G401 (cell line): ENCODE measurements at places on chromosomes 12 and 14. TPM values are rescaled to one million over a fixed set of nuclear protein-coding genes. Genes with fewer than 3 reads are reported as not detected.

DNA sequence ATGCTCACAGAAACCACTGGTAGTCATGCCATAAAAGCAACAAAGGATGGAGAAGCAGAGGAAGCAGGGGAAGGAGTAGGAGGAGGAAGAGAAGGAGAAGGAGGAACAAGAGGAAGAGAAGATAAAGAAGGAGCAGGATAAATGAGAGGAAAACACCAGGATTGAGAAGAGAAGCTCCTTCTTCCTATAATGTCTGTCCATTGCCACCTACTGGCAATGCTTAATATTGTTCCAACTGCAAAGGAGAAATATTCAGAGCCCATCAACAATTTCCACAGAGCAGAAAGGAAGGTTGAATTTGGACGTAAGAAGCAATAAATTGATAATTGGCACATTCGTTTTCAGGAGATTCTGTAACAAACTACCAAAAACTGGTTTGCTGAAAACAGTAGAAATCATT, 898.4 kb downstream of the SLC16A7 start:
- peak; percentile 19 for DNase-seq

DNA sequence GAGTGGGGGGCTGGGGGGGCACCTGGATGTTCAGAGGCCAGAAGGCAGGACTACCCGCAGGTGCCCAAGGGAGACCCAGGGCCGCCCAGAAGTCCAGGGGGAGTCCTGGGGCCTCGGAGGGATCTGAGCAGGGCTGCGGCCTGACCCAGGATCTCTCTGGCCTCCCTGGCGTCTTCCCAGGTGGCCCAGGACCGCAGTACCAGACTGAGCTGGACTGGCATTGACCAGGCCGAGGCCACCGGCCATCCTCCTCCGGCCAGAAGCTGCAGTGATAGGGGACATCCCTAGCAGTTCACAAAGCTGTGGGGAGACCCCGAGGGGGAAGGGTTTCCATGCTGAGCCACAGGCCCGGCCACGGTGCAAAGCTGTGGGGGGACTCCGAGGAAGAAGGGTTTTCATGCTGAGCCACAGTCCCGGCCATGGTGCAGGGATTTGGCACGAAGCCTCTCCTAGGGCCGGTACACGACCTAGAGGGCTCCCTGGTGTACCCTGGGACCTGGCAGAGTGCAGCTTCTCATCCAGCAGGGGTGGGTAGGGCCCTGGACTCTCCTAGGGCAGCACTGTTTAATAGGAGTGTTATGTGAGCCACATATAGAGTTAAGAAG, 24.4 kb downstream of the FBRSL1 start:
- DNase-seq, result no peak

GRCh38 chr14:33737446-33737845, 213.4 kb downstream of the EGLN3 start:
- no peak for DNase-seq

The L2HGDH gene
- 23.0 and 31.6 TPM in 2 replicates for total RNA-seq

The ORAI1 gene
- total RNA-seq, result 22.3 and 27.4 TPM in 2 replicates

GRCh38 chr12:128383357-128383937, 116.5 kb downstream of the TMEM132C start:
- DNase-seq, result no peak

- DNase-seq, result no peak
Measured at GRCh38 chr12:25052196-25052913, 103.5 kb upstream of the BCAT1 start.

DNA sequence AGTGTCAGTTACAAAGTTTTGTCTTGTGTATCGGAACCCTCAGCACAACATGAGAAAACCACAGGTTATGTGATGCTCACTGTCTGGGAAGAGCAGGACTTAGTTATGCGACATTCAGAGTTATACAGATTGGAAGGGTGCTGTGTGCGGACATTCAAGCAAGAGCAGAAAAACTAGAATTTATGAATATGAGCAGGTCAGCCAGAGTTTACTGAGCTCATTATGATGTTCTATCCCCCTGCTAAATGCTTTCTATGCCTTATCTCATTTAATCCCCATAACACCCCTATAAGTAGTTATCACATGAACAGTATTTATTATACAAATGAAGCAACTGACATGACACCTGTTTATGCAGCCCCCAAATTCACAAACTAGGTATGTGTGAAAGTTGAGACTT, 1083.2 kb downstream of the FLRT2 start:
- no peak for DNase-seq

The SLC6A13 gene
- total RNA-seq, result not detected in 2 replicates

The RNASE7 gene
- total RNA-seq, result not detected in 2 replicates
